Activated T-cell treated with anti-CD3 and anti-CD28 coated beads, Interleukin-2, amount 50 U/mL, for 72 hours (primary cell): ENCODE measurements at places on chromosomes 1 and 21. TPM values are rescaled to one million over a fixed set of nuclear protein-coding genes. Genes with fewer than 3 reads are reported as not detected.

DNA sequence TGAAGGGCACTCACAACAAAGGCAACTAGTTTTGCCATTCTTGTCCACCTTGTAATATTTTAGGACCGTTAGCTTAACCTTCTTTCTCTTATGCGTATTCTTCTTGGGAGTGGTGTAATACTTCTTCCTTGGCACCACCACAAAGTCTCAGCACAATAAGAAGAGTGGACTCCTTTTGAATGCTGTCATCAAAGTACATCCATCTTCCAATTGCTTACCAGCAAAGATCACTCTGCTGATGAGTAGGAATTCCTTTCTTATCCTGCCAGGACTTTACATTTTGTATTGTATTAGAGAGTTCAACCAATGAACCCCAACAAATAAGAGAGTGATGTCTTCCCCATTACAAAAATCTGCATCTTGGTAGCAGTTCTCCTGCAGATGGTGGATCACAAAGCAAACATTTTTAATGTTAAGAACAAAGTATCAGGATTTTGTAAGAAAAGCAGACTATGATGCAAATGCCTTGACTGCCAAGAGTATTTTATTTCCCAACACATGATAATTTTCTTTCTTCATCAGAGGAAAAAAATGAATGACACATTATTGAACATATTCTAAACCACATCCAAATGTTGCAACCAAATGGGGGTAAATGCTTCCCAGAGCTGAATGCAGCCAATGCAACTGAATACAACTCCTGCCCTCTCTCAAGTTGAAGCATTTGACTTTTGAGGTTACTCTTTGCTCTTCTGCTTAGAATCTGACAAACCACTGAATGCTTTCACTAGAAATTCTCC lies 5.1 kb upstream of the ARNT start:
- DNase-seq = no peak

- DNase-seq = peak; percentile 68
These were observed 66.2 kb upstream of the IRF2BP2 start for GRCh38 chr1:234676103-234676594.

LIPI gene
- not detected for total RNA-seq

GRCh38 chr1:60668585-60668984 lies 413.8 kb upstream of the NFIA start:
- DNase-seq = no peak

DNA sequence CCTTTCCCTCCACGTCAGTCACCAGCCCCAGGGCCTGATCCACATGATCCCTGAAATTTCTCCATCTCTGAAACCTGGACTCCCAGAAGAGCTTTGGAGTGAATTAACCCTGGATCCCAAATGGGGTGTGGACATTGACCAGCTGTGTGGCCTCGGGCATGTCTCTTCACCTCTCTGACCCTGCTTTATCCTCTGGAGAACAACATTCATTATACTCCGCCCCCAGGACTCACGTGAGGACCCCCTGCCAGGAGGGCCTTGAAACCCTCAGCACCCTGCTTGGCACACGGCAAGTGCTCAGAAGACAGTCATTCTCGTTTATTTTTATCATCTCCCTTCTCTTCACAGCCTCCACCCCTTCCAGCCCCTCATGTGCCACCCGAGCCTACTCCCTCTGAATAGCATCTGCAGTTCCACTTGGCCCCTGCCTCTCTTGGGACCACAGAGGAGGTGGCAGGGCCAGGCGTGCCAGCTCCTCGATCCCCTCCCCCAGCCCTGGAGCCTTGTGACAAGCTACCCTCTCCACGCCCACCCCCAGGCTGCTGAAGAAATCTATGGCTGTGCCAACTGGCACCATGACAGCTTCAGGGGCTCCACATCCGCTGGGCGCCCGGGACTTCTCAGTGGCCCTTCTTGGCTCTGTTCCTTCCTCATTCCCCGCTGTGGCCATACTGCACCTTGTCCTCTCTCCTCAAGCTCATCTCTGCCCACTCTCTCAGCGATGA lies 18.0 kb downstream of the ADGRB2 start:
- DNase-seq = no peak

- no peak for DNase-seq
These were observed 10.8 kb upstream of the EYA3 start for GRCh38 chr1:28099050-28099769.

REG4 gene
- total RNA-seq = 5.8 TPM

DNA sequence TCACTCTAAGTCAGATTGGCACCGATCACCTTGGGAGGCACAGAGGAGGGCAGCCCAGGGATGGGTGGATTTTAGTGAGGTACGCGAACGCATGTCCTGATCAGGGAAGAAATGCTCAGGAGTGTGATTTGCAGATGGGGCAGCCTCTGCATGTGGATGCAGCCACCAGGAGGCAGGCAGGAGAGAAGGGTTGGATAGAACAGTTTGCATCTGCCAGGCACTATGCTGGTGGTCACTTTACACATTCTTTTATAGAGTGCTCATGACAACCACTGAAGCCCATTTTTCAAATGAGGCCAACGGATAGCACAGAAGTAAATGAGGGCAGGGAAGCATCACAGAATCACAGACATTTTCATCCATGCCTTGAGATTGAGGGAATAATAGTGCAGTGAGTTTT lies 5.7 kb downstream of the LAMB3 start:
- DNase-seq = no peak

GRCh38 chr1:165376041-165376810 lies 19.7 kb upstream of the LMX1A start:
- DNase-seq = peak; percentile 50

KRTAP6-3 gene
- not detected for total RNA-seq

GRCh38 chr1:156860628-156861423 lies at the start of gene NTRK1:
Gene NTRK1 (plus strand): TSS chr1:156860865. CDS start chr1:156860935, 70 bp downstream.
- DNase-seq = peak; percentile 74

- DNase-seq = no peak
These were observed 107.3 kb upstream of the ADGRL4 start for GRCh38 chr1:79113836-79114235.

- DNase-seq = no peak
These were observed 97.4 kb upstream of the TNR start for GRCh38 chr1:175840787-175841186.

DNA sequence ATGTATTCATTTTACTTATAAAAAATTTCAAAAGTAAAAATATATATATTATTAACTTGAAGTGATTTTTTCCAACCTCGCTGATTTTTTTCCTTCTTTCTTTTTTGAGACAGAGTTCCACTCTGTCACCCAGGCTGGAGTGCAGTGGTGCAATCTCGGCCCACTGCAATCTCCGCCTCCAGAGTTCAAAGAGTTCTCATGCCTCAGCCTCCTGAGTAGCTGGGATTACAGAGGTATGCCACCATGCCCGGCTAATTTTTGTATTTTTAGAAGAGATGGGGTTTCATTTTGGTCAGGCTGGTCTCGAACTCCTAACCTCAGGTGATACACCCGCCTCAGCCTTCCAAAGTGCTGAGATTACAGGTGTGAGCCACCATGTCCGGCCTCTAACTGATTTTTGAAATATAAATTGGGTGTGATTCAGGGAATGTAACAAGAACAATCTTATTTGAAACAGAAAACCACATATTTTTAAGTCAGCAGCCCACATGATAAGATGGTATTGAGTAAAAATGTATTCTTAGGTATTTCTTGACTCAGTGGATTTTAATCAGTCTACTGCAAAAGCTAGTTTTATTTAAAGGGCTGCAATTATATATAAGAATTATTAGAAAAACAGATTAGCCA lies 30.0 kb downstream of the ZBTB8B start:
- DNase-seq = no peak

HAO2 gene
- total RNA-seq = not detected

GRCh38 chr1:3278416-3279181 lies 175.9 kb upstream of the ARHGEF16 start:
- no peak for DNase-seq

GPR161 gene
- total RNA-seq = 4.5 TPM

DNA sequence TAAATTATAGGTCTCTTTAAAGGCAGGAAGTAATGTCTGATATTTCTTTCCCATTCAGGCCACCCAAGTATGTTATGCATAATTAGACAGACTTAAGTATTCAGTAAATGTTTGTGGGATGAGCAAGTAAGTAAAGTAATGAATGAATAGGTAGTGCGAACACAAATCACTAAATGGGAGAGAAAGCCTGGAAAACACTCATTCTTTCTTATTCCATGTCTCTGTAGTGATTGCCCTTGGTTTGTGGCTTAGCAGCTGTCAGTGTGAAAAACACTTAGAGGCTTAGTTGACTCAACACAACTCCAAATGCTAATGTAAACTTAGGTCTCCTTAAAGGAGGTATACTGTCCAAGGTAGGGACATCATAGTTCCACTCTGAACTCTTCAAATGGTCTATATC lies 182.5 kb downstream of the ZC3H11B start:
- no peak for DNase-seq

GRCh38 chr1:58352476-58353092 lies 193.9 kb downstream of the OMA1 start:
- DNase-seq = no peak

- no peak for DNase-seq
These were observed 15.7 kb downstream of the SPOCD1 start for GRCh38 chr1:31799895-31800673.

KRTAP10-11 gene
- not detected for total RNA-seq
